T-helper 2 cell (primary cell): ENCODE measurements at places on chromosomes 7 and 10.

DNA sequence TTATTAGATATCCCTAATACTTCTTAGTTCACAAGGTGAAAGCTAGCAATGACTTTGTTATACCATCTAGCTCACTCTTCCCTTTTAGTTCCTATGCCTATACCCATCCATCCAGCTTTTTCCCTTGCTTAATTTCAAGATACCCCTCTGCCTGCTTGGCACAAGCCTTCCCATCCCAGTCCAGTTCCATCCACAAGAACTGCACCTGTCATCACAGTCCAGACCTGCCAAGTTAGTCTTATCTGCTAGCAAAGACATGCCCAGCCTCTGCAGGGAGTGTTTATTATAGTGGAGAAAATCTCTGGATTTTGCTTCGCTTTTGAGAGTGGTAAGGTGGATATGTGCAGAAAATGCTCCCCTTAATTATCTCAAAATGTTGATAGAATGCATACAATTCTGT lies 158.2 kb downstream of the ST7 start:
- no peak for DNase-seq

DNA sequence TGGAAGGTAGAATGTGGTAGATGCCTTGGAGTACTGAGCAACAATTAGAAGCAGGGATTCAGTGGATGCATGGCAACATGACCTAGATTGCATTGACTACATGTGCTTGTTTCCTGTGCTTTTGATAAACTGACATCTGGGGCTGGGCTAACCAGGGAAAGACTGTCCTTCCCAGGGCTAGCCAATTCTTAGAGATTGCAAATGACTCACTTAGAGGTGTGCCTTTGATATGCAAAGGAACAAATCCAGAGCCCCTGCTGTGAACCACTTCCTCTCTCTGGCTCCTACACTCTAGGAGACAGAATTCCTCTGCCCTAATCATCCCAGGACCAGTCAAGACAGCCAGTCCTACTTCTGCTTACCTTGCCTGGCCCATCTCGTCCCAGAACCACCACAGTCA lies 651.5 kb downstream of the LRMDA start:
- no peak for DNase-seq

DNA sequence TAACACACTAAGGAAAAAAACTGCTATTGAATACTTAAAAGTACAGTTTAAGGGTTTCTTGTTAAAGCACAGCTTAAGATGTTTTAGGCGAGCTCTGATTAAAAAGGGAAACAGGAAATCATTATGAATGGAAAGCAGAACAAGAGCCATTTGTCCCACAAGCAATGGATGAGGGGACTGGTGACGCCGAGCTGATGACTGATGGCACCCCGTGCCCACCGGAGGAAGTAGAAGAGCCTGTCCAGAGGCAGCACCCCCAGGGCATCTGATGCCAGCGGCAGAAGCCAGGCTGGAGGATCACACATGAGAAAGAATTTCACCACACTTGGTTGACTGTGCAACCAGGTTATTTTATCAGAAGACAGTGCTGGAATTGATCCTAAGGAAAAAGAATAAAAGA lies 15.0 kb upstream of the INSIG1 start:
- no peak for DNase-seq

DNA sequence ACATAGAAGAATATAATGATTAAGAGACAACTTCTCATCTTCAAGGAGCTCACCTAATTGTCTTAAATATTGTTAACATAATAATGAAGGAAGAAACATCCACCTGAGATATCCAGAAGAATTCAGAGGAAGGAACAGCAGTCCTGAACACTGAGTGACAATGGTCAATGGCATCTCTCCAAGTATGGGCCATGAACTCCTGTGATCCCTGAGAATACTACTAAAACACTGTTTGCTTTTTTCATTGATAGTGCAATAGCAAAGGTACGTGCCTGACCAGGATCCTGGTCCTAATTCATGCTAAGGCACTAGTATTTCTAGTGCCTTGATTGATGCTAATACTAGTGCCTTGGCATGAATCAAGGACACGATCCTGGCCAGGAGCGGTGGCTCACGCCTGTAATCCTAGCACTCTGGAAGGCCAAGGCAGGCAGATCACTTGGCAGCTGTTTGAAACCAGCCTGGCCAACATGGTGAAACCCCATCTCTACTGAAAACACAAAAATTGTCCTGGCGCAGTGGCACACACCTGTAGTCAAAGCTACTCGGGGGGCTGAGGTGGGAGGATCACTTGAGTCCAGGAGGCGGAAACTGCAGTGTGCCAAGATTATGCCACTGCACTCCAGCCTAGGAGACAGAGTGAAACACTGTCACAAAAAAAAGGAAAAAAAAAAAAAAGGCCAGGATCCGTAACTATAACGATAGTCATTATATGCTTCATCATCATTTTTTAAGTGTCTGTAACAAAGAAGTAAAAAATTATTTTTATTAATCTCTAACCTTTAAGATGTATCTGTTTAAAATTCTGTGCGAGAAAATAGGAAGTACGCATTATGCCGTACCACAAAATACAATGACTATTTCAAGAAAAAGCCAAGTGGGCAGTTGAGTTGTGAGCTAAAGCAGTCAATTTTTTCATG lies 49.1 kb downstream of the SRPK2 start:
- DNase-seq = no peak

- no peak for DNase-seq
These were observed 24.4 kb downstream of the NAPEPLD start for GRCh38 chr7:103124429-103124979.

DNA sequence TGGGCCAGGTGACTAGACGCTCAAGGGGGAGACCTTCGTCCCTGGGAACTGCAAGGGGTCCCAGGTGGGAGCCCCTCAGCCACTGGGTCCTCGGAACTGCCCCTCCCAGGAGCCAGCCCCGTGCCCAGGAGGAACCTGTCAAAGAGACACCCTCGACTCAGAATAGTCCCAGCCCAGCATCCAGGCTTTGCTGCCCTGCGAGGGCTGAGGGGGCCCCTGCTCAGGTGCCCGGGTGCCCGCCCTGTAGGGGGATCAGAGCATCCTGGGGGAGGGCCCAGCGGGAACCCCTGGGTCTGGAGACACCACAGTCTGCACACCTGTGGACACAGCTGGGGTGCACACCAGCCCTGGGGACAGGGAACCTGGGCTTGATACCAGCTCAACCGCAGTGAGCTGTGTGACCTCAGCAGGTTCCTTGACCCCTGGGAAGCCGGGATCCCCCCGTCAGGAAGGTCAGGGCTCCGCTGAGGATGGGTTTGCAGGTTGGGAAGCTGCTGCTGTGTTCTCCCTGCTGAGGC lies 407 bp downstream of the ELN start:
- no peak for DNase-seq

DNA sequence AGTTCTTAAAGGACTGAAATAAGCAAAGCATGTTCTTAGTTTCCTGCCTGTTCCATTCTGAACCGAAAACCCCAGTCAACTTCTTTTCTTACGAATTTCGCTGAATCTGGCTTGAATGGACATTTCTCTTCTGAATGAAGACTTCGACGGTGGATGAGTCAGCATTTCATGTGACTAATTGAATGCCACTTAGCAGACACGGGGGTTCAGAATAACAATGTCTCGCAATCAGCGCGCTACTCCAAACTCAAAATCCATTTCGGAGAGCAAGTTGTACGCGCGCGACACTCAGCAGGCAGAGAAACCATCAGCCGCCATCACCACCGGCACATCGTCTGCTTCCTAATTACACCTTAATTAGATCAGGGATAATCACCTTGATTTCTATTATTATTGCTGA lies 239.0 kb upstream of the KLF6 start:
- no peak for DNase-seq

DNA sequence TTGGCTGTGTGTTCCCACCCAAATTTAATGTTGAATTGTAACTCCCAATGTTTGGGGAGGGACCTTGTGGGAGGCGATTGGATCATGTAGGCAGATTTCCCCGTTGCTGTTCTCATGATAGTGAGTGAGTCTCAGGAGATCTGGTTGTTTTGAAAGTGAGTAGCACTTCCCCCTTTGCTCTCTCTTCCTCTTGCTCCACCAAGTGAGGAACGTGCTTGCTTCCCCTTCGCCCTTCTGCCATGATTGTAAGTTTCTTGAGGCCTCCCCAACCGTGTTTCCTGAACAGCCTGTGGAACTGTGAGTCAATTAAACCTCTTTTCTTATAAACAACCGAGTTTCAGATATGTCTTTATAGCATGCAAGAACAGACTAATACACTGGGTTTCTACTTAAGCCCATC lies 176.3 kb downstream of the CDK14 start:
- no peak for DNase-seq

GRCh38 chr7:78164459-78164858 lies 365.9 kb downstream of the PHTF2 start:
- no peak for DNase-seq

DNA sequence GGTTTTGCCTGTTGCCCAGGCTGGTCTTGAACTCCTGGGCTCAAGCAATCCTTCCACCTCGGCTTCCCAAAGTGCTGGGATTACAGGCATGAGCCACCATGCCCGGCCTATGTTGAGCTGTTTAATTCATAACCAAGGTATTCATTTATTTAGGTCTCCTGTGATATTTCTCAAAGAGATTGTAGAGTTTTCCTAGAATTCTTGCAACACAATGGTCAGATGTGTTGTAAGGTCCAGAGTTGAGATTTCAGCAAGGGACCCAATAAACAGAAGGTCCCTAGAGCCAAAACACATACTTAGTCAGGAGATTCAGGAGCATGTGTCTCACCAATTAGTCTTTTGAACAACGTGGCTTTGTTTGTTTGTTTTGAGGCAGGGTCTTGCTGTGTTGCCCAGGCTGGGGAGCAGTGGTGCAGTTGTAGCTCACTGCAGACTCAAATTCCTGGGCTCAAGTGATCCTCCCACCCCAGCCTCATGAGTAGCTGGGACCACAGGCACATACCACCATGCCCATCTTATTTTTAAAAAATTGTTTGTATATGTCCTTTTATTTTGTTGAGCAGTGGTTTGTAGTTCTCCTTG lies 321.3 kb upstream of the GALNT17 start:
- DNase-seq = no peak

GRCh38 chr10:24723788-24724380 lies at the start of gene ARHGAP21:
TSS of gene ARHGAP21 (minus strand) at chr10:24723887. CDS start at chr10:24721899, 1,988 bp downstream.
- DNase-seq = peak; percentile 52

- no peak for DNase-seq
These were observed 51.6 kb upstream of the AQP1 start for GRCh38 chr7:30859940-30860496.

DNA sequence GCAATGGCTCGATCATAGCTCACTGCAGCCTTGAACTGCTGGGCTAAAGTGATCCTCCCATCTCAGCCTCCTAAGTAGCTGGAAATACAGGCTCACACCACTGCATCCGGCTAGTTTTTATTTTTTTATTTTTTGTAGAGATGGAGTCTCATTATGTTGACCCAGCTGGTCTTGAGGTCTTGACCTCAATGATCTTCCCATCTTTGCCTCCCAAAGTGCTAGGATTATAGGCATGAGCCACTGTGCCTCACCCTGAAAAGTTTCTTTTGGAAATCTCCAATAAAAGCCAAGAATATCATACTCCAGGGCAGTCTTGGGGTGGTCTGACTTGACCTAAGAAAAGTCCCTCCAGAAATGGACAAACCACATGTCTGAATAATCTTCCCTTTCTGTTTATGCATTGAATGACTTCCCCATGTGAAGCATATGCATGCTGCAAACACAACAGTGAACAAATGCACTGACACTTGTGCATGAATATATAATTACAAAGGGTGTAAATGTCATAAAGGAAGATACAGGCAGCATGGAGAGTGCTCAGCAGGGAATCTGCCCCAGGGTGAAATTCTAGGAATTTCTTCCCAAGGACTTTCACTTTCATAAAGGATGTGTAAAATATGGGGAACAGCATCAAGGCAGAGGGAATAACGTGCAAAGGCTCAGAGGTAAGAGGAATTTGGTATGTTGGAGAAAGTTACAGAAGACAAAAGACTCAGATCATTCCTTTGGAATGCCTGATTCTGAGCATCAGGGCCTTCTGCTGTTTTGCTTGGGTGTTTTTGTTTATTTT lies 142.4 kb upstream of the LYZL1 start:
- DNase-seq = no peak

DNA sequence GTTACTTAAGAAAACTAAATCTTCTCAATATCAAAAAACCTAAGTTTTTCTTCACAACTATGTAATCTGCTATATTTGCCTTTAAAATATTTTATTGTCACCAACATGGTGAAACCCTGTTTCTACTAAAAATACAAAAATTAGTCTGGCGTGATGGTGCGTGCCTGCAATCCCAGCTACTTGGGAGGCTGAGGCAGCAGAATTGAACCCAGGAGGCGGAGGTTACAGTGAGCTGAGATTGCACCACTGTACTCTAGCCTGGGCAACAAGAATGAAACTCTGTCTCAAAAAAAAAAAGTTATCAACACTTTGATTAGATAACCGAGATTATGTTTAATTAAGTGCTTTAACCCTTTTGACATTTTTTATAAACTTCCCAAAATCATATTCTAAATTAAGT lies 28.3 kb upstream of the CLDN4 start:
- DNase-seq = no peak

DNA sequence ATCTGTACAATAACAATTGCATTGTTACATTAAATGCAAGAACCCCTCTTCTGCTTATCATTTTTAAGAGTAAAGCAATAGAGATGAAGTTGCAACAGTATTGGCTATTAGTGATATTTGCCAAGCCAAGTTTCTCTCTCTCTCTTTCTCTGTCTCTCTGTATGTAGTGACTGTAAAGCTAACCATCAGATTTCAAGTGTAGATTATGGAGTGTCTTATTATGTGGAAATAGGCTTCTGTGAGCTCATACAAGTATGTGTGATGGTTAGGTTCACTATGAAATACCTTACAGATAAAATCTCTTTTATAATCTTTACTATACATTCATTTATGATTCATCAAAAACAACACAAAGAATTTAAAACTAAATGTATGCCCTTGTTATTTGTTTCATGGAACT lies 28.6 kb upstream of the NRP1 start:
- no peak for DNase-seq

DNA sequence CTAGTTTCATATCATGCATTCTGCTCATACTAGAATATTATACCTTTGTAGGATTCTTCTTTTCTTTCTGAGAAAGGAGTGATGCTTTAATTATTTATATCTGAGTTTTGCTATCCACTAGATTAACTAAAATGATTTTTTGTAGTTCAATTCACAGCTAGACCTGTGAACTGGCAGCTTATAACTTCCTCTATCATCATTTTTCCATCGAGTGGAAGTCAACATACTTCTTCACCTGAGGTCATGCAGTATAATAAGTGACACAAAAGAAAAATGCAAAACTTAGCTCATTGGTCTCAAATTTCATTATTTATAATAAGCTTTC lies 8.0 kb downstream of the LRRN3 start:
- no peak for DNase-seq

GRCh38 chr10:128026615-128027300 lies 99.5 kb downstream of the MKI67 start:
- DNase-seq = peak; percentile 60
